ENCODE measurements at places on chromosomes 2 and 18.

DNA sequence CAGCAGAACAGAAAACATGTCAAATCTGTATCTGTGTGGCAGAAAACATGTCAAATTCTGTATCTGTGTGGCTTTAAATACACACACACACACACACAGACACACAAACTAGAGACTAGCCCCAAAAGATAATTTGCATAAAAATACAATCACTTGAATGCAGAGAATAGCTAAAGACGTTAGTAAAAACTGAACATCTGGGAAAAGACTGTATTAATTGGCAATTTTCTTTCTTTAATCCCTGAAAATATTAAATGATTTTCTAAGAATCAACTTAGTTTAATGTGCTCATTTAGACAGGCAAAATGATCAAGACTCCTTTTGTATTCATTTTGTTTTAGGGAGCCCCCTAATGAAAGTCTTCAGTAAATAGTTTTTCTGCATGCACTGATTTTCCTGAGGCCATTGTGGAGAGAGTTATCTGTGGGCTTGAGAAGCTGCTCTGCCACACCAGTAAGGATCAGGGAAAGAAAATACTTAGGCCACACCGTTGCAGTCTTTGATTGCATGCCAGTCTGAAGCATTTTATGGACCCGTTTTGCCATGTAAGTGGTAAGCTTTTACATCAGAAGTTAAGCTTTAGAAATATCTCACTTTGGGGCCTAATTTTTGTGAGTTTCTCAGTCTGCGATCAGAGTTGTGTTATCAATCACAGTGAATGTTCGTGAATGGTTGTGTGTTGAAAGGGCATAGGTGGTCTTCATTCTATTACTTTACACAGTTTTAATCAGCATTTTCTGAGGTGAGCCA is 2.2 kb downstream of the SPATS2L start:
- DNase-seq = no peak

DNA sequence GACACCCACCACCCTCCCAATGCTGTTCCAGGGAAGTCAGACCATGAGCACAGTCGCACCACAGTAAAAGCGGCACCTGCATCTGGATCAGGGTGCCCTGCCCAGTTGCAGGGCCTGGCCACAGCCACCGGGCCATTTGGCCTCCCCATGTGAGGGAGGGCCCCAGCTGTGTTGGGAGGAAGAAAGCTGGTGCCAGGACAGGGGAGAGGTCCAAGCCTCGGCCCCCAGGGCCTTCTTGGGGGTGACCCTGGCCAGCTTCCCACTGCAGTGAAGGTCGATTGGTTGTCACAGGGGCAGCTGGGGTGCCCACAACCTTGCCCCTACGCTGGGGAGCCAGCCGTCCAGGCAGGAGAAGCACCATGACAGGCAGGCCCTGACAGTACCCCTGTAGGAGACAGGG is 183.2 kb upstream of the RAB6C start:
- DNase-seq = peak; percentile 17

GRCh38 chr2:239194731-239195317 is 206.0 kb downstream of the HDAC4 start:
- DNase-seq = no peak

GRCh38 chr2:30780776-30781330 is 26.4 kb downstream of the CAPN13 start:
- DNase-seq = peak; percentile 30

DNA sequence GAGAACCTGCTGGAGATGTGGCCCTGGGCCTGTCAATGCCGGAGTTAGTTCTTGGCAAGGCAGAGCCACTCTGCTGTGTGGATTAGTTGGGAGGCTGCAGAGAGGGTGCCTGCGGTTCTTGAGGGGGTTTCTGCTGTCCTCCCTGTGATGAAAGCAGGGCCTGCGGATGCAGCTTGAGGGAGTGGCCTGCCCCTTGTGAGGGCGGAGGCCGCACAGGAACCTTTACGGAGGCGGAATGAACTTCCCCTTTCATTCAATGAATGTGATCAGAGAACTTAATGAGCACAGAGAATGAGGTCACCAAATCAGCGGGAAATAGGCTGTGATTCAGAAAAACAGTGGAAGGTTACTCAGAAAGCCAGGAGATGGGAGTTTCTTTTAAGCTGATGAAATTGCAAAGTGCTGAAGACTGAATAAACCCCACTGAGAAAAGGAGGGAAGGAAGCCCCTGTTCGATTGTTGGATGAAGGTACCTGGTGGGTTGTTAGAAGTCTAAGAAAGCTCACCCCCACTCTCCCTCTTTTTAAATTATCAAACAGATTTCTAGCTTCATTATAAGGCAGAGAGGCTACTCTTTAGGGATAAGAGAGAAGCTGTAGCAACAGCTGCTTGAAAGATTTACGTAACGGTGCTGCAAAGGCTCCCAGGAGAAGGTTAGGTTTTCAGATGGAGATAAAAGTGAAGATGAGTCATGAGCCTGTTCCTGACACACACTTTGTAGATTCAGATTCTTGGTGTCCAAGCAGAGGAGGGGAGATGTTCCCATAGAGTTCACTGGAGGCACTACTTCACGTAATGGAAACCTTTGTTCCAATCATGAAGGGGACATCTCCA is 47.4 kb downstream of the VWA3B start:
- DNase-seq = peak; percentile 62

GRCh38 chr18:76382275-76382674 is 112.8 kb downstream of the ZNF516 start:
- no peak for DNase-seq

- DNase-seq = peak; percentile 93
These were observed at the start of gene CBLN2 for GRCh38 chr18:72544092-72544886. Gene CBLN2 (minus strand): TSS chr18:72544342. CDS start chr18:72542160, 2,182 bp downstream.

GRCh38 chr2:195537811-195538210 is 119.2 kb upstream of the SLC39A10 start:
- no peak for DNase-seq

DNA sequence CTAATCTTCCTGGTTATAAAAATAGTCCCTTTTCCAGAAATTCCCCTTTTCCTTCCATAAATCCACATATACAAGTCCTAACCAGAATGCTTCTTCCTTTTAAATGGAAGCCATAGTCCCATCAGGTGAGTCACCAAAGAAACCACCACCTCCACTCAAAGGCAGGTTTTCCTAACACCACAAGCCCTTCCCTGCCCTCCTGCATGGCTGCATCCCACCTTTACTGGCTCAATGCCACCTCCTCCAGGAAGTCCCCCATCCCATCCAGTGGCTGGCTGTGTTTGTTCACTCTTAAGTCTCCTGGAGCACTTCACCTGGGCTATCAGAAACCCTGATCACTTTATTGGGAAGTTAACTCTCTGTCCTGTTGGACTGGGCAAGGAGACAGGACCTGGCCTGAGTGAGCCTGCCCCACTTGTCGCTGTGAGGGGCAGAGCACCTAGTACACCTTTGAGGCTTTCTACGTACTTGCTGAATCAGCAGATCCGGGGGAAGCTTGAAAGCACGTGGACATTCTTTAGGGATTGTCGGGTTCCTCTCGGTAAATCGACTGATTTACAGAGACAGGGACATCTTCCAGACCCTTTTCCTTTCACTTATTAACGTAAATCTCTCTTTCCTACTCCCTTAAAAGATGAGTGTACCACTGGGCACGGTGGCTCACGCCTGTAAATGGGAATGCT is 71.0 kb downstream of the NGEF start:
- DNase-seq = no peak

DNA sequence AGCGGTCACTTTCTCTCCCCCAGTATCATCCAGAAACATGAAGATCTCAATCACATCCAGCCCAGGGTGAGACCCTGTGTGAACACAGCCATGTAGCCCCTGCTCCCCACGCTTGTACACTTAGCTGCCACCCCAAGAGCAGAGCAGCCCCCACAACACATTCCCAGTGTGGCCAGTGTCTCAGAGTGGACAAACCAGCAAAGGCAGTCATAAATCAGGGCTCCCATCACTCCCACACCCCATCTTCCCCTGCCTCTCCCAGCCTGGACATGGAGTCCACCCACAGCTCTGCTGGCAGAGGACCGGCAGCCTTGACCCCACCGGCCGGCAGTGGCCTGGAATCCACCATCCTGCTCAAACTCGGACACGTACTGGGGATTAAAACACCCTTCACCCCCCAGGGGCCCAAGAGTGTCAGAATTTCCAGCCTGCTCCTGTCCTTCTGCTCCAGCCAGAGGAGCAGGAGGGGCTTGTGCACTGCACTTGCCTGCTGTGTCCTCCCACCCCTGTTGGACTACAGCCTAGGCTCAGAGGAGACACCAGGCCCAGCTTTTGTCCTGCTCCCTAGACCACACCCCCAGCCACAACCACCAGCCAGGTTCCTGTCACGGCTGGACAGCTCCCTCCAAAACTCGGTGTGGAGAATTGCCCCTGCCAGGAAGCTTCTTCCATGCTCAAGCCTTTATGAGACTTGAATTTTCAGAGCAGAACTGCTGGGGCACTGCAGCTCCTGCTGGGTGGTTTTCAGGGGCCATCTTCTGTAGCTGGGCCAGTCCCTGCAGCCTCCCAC is 206.1 kb downstream of the SMAD2 start:
- DNase-seq = peak; percentile 75

DNA sequence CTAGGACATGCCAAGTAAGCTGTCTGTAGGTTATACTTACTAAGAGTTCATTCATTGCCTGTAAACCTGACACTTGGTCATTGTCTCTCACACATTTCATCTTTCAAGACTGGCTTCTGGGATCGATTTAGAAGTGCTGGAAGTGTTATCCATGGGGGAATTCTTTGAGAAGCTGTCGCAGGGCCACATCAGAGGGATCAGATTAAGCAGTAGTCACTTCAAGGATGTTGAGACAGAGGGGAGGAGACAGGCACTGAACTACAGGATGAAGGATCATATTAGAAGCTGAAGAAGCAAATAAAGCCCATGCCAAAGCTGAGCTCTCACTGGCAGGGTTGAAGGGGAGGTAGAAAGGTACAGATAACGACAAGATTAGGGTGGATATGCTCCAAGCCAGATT is 49.0 kb downstream of the CDK15 start:
- no peak for DNase-seq

GRCh38 chr2:222033541-222033940 is 265.3 kb downstream of the PAX3 start:
- DNase-seq = no peak

DNA sequence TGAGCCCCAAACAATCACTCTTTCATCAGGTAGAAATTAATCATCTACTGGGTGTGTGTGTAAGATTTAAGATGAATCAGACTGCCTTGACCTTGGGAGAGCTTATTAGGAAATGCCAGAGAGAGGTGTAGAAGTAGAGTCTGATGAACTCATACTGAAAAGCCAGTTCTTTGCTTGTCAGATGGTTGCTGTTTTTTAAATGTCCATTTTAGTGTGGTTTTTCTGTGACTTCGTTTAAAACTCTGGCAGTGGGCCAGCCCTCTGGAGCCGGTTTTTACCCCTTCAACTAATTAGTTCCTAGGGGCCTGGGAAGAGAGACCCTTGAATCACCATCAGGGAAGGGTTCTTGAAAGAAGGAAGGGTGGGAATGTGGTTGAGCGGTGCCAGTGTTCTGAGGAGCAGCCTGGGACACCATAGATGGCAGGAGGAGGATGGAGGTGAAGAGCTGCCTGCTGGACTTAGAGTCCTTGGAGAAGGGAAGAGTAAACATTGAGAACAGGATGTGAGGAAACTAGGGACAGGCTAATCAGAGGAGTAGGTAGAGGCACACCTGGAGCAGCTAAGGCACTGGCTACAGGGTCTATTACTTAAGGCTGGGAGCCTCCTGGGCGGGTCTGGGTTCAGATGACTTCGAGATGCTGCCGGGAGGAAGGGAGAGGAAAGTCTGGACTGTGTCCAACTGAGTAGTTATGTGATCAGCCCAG is 66.1 kb downstream of the LRRFIP1 start:
- DNase-seq = no peak

DNA sequence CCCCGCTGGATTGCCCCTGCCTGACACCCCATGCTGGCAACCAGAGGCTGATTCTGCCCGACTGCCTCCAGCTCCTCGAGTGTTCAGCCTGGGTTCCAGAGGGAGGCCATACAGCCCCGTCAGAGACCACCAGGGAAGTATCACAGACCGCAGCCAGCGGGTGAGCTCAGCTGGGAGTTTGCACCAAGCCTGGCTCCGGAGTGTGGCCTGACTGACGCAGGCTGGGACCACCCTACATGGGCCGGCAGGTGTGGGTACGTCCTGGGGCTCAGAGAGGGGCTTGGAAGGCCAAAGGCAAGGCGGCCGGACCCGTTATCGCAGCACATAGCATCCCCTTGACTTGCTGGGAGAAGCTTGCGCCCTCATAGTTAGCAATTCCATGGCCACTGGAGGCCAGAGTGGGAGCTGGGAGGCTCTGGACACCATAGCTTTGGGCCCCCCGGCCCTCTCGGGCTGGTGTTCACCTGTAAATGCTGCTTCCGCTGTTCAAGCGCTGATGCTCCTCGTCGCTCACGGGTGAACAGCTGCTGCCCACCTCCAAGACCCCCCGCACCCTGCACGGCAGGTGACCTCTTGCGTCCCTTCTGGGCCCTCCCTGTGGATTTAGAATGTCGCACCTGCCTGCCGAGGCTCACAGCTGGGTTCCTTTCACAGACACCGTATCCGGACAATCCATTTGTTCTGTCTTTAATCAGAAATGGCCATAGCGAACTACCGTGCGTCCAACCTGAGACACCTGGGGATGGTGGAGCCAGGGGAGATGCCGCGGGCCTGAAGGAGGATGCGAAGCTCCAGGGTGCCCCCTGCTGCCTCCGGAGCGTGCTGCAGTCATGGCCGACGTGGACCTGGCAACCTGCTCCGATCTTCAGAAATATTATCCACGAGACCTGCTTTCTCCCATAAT is 31.2 kb upstream of the SLC66A3 start:
- DNase-seq = peak; percentile 95

DNA sequence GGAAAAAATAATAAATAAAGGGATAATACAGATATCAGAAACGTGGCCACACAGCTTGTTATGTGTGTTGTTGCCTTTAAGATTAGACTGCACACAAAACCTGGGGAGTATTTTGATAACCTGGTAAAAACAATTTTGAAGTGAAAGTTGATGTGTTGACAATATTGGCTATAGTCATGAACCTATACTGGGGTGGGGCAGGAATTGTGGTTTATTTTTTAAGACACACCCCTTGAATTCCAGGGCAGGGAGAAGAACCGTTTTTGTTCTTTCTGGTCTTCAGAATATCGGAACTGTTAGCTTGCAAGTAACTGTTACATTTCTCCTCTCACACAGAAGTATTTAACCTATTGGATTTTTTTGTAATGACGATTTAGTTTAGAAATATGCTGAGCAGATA is 80.4 kb downstream of the LIMS1 start:
- DNase-seq = no peak

GRCh38 chr18:79983253-79983652 is 5.1 kb downstream of the TXNL4A start:
- DNase-seq = no peak

DNA sequence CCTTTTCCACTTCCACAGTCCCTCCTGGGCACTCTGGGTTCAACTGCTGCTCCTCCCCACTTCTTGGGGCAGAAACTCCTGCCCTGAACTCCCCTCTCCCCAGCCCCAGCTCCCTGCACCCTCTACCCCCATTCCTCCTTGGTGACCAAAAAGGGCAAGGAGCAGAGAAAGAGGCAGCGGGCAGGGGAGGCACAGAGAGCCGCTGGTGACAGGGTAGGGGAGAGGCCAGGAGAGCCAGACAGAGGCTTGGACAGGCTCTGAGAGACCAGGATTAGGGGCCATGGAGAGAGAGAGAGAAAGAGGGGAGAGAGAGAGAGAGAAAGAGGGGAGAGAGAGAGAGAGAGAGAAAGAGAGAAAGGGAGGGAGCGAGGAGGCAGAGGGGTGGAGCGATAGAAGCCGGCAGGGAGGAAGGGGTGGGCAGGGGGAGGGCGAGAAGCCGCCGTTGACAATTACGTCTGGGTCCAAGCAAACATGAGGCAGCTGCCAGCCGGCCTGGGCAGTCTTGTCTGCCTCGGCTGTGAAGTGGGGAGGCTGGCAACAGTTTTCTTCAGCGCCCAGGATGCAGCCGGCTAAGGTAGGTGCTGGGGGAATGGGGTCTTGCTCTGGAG is at the start of gene KCNIP3:
TSS of gene KCNIP3 (plus strand) at position 468 of the 608 bp plus-strand sequence. CDS start at position 560, 92 bp downstream.
- peak; percentile 70 for DNase-seq
